T1000 (cell line): ENCODE measurements at places on chromosomes 3 and 15.

DNA sequence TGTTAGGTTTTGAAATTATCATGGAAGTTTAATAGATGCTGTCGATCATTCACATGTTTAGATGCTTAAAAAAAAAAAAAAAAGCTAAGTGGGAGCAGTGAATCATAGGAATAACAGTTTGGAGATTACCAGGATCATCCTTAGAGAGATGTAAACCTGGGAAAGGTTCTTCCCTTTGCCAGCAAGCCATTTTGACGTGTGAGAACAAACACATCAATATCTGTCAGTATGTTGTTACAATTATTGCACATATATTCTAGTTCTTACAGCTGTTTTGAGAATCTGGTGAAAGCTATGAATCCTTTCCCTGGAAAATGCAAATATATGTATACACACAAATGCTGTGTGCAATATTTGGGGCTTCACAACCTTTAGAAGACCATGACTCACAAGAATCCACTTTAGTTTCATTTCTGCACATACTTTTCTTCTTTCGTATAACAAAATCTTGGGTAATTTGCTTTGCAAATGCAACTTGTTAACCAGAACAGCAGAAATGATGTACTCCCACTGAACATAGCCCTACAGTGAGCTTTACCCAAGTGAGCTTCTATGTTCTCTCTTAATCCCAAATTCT lies 12.0 kb downstream of the NFKBIZ start:
- DNase-seq: no peak

- DNase-seq: no peak
These were observed 12.7 kb upstream of the MINDY4B start for GRCh38 chr3:150917951-150918350.

GRCh38 chr15:40240619-40241221 lies 1.9 kb downstream of the PAK6 start:
- no peak for DNase-seq

GRCh38 chr3:159839561-159840379 lies 148.9 kb upstream of the IL12A start:
- DNase-seq: no peak

DNA sequence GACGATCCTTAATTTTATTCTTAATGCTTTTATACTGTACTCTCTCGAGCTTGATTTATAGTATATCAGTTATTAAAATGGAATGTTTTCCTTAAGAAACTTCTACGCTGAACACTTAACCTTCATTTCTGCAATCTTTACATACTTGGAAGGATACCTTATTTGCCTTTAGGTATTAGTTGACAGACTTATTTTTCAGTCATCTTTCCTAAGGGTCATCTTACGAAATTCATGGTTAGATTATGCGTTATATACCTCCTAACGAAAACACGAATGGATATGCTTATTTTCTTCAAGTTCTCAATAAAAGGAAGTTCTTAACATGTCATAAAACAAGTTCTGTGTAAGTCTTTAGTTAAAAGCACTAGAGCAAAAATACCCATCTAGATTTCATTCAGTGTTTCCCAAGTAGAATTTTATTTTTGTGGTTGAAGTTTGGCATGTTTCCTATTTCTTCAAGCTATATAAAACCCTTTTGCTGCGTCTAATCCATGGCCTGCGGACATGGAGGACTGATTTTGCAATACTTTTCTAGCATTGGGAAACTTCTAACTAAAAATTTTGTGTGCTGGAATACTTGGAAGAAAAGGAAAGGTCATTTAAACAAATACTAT lies 231.3 kb downstream of the TP63 start:
- no peak for DNase-seq

- no peak for DNase-seq
These were observed 10.4 kb upstream of the NR2F2 start for GRCh38 chr15:96320107-96320506.

GRCh38 chr3:196600359-196600758 lies 31.9 kb downstream of the FBXO45 start:
- no peak for DNase-seq

GRCh38 chr15:59688423-59688781 lies 718 bp downstream of the BNIP2 start:
- DNase-seq: no peak

DNA sequence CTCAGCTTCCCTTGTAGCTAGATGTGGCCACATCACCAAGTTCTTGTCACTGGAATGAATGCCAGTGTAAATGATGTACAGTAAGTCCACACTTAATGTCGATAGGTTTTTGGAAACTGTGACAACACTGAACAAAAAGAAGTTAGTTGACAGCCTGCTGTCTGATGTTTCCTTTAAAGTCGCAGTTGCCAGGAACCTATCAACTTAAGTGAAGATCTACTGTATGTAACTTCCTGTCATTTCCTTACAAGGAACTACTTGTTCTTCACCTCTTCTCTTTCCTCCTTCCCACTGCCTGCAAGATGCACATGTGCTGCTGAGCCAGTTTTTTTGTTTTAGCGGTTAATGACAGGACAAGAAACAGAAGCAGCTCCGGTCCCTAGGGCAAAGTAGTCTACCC lies 44.6 kb downstream of the HDGFL3 start:
- DNase-seq: no peak

GRCh38 chr15:53811530-53811929 lies 52.1 kb upstream of the WDR72 start:
- DNase-seq: no peak

DNA sequence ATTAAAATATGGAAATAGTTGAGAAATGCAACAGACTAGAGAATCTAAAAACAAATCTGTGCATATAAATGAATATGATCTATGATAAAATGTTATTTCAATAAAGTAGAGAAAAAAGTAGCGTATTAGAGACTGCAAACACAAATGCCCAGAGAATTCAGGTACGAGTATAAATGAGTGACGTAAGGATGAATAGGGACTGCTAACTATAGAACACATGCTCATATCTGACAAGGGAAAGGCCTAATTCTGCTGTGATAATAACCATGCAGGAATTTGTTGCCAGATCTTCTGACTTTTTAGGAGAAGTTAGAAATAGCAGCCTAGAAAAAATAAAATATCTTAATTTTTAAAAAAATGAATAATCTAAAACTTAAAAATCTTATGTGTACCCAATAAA lies 73.1 kb downstream of the ESYT3 start:
- DNase-seq: no peak

GRCh38 chr3:23073724-23074305 lies 129.3 kb upstream of the UBE2E2 start:
- no peak for DNase-seq

DNA sequence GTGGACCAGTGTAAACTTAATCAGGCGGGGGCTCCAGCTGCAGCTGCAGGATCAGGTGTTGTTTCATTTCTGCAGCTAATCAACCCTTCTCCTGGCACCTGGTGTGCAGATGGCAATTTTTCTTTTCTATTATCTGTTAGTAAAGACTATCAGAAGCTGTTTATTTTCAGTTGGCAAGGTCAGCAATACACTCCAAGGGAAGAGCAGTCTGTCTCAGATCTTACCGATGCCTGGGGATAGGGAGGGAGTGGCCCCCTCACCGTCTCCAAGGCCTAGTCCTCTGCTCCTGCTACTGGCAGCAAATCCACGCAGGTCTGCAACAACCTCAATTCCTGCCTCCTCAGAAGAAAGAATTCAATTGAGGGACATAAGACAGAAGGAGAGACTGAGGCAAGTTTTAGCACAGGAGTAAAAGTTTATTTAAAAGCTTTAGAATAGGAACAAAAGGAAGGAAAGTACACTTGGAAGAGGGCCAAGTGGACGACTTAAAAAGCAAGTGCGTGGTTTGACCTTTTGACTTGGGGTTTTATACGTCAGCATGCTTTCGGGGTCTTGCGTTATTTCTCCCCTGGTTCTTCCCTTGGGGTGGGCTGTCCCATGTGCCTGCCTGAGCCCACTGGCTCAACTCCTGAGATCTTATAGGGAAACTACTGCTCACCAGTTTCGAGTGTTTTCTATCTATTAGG lies 9.2 kb downstream of the CCRL2 start:
- no peak for DNase-seq

- no peak for DNase-seq
These were observed 16.5 kb downstream of the CYFIP1 start for GRCh38 chr15:22963641-22964040.

- no peak for DNase-seq
These were observed 146.1 kb upstream of the ATP2B2 start for GRCh38 chr3:10651506-10651905.

GRCh38 chr3:56019490-56020146 lies 448.6 kb downstream of the ERC2 start:
- DNase-seq: no peak

DNA sequence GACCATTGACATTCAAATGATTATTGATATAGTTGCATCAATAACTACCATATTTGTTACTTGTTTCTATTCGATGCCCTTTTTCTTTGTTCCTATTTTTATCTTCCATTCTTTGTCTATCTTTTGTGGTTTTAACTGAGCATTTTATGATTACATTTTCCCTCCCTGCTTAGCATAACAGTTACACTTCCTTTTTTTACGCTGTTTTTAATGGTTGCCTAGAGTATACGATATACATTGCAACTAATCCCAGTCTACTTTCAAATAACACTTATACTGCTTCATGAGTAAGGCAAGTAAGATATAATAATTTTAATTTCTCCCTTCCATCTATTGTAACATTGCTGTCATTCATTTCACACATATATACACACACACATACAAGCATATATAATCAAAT lies 26.3 kb downstream of the COL6A6 start:
- no peak for DNase-seq
